ENCODE measurements at places on chromosomes 6 and 20.

DNA sequence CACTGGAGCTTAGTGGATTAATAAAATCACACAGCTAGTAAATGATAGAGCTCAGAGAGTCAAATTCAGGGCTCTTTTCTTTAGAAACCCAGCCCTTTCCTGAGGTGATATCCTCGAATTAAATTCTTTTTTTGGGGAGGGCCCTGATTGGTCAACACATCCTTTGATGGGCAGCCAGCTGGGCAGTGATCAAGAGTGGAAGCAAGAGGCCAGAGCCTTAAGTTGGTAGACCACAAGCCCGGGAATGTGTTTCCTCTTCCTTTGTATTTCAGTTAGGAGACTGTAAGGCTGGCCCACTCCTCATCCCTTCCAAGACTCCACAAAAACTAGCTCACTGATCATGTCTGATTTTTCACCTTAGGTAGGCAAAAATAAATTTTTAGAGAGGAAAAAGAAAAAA, 640.5 kb downstream of the DHX35 start:
- no peak for DNase-seq

DNA sequence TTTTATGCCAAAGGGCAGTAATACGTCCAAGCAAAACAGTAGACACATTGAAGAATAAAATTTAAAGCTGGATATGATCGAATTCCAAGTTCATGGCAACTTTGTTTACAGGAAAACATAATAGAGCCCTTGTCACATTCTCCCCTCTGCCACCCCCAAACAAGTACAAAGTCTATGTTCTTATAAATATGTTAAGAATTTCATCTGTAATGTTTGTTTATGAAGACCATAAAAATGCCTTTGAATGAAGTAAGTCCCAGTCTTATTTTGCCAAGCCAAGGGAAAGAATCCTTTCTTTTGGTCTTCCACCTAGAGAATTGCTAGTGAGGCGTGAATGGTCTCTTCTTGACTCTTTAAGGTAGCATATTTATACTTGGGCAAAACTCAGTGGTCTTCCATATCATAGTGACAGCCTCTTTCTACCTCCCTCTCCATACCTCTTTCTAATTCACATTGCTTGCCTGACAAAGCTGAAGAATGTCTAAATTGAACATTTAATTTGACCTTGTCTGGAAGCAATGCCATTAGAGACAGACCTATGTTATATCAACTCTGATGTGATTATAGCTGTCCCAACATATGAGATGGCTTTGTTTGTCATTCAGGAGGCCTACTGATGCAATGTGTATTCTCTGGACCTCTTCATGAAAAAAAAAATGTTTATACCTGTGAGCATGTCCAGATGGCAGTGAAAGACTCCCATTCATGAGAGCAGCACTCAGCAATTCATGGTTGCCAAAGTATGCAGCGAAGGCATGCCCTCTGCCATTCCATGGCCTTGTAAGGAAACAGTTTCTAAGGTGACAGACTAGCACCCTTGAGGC, 70.6 kb upstream of the CCN2 start:
- no peak for DNase-seq

- DNase-seq, result no peak
Measured at GRCh38 chr6:28371280-28371679, 21.5 kb downstream of the ZKSCAN3 start.

- DNase-seq, result no peak
Measured at GRCh38 chr6:149127212-149127611, 190.3 kb upstream of the TAB2 start.

DNA sequence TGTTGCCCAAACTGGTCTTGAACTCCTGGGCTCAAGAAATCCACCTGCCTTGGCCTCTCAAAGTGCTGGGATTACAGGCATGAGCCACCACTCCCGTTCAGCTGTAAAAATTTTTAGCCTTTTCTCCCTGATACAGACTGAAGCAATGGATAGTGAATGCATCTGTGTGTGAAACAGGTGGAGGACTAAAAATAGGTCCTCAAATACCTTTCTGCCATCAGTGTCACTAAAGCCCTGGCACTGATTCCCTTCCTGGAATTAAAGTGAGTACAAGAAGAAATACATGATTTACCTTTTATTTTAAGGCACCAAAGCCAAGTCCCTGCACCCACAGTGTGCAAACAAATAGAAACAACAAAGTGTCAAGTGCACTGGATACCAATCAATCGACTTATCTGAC, 25.1 kb downstream of the TULP4 start:
- no peak for DNase-seq

DNA sequence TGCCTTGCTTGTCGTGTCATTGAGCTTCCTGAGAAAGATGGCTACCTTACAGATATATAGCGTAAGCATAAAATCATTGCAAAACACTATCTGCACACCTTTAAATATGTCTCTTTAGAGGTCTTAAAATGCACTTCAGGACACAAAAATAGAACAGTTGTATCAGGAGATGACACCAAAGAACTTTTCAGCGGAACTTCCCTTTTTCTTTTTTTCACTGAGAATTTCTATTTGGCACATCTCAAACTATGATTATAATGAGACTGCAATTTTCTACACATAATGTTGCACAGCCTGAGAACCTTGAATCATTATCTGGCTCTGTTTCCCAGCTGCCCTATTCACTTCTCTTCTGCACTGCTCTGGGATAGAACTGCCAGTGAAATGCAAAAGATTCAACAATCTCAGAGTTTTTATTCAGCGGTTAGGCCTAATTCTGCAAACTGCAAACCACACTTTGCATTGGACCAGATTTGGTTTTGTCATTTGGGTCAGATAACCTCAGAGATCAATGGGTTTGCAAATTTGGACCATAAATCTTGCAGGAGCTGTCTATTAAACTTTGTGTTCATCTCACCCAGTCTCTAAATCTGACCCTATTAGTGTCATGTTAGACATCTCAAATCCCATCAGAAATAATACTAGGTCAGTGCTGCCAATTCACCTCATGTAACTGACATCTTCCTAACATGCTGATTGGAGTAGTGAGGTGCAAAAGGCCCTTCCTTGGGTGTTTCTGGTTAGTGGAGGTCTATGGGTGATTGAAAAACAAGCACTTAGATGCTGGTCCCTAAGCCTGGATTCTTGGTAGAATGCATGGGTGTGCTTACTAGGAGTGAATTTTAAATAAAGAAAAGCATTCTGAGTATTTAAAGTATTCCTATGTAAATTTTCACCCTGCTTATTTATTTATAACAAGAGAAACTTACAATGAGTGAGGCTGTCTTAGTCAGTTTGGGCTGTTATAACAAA, 382.7 kb downstream of the UTRN start:
- no peak for DNase-seq

GRCh38 chr6:106254636-106255035, 70.9 kb downstream of the ATG5 start:
- no peak for DNase-seq

DNA sequence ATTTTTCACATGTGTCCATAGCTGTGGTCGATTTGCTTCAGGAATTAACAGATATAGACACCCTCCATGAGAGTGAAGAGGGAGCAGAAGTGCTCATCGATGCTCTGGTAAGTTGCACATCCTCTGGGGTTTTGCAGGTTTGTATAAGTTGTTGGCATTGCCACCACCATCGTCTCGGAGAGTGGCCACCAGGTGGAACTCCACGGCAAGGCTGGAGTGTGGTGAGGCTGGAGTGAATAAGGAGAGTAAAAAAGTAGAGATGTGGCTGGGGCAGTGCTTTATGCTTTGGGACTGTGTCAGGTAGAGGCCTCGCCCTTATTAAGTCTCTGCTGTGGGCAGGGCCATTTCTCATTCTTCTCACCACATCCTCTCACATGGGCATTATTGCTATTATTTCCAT, 63.7 kb downstream of the CTNNBL1 start:
- no peak for DNase-seq

GRCh38 chr6:3745566-3746118, 5.9 kb downstream of the PXDC1 start:
- no peak for DNase-seq
